G401 (cell line): ENCODE measurements at places on chromosomes 5 and 9. TPM values are rescaled to one million over a fixed set of nuclear protein-coding genes. Genes with fewer than 3 reads are reported as not detected.

GRCh38 chr9:13209498-13209897 lies 70.0 kb downstream of the MPDZ start:
- no peak for DNase-seq

GRCh38 chr5:142016556-142016955 lies 3.7 kb upstream of the GNPDA1 start:
- DNase-seq, result no peak

- no peak for DNase-seq
Observed at GRCh38 chr5:149831492-149831891, 101.4 kb downstream of the PPARGC1B start.

DNA sequence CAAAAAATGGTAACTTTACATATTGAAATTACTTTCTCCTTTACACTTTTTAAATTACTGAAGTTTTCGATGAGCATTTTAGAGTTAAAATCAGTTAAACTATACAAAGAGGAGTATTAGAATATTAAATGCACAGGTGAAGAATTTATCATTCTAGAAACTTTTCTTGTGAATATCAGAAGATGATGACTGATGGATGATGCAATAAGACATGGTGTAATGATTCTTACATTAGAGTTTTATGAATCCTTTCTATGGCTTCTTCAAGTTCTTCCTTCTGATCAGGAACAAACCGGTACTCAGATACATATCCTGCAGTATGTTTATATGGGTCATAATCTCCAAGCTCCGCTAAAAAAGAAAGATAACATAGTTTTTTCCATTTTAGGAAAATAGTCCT lies 154.4 kb downstream of the EPB41L4A start:
- no peak for DNase-seq

DNA sequence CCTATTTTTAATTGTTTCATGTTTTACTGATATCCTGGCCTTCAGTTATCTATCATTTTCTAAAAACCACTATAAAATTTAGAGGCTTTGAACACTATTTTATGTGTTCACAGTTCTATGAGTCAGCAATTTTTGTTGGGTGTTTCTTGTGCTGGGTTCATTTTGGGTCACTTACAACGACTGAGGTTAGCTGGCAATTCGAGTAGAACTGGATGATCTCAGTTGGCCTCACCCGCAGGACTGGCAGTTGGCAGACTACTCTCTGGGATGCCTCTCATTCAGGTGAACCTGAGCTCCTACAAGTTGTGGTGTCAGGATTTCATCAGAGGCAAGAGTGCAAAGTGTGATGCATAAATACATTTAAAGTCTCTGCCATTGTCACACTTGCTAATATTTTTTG lies 151.0 kb upstream of the PAPPA start:
- DNase-seq, result no peak

GRCh38 chr9:27426511-27427271 lies 97.4 kb upstream of the IFNK start:
- peak; percentile 69 for DNase-seq

GRCh38 chr9:113536483-113537228 lies 73.1 kb downstream of the RGS3 start:
- no peak for DNase-seq

DNA sequence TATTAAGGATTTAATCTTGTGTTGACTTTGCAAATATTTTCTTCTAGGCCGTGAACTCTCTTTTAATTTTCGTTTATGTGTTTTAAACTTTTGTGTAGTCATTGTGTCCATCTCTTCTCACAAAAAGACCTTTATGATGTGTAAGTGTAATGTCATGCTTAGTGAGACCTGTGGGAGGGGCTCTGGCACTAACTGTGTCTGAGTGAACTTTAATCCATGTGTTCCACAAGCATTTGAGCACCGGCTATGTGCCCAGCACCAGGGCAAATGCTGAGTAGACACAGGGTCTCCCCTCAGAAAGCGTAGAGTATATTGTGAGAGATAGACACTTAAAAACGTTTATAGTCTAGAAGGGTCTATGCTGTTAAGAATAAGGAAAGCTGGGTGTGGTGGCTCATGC lies 272.6 kb upstream of the TUT7 start:
- no peak for DNase-seq

GRCh38 chr5:172724242-172725183 lies 46.5 kb downstream of the DUSP1 start:
- DNase-seq, result no peak

GRCh38 chr5:139393497-139394122 lies 1.3 kb downstream of the PROB1 start:
- DNase-seq, result no peak

DNA sequence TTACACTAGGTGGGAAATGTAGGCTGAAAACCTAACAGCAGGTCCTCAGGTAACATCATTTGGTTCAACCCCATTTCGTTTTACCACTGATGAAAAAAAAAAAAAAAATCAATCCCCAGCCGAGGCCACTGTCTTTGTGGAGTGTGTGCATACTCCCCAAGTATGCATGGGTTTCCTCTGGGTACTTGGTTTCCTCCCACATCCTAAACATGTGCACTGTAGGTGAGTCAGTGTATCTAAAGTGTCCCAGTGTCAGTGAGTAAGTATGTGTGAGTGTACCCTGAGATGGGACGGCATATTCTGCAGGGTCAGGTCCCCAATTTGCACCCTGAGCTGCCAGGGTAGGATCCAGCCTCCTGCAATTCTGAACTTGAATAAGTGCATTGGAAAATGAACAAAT lies 966.5 kb upstream of the DMAC1 start:
- no peak for DNase-seq

DNA sequence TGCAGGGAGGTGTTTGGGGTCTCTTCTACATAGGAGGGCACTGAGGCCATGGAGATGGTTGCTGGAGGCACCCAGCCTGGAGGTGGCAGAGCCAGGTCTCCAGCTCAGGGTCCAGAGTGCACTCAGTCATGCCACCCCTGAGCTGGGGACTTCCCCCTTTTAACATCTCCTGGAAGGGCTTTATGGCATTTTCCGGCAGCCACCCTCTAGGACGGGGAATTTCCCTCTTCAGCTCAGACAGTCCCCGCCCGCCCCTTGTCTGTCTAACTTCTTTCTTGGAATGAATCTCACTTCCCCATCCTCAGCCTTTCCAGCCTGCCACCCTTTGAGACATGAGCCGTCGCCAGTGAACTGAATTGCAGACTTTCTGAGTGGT lies 49.9 kb downstream of the COL15A1 start:
- DNase-seq, result no peak

DNA sequence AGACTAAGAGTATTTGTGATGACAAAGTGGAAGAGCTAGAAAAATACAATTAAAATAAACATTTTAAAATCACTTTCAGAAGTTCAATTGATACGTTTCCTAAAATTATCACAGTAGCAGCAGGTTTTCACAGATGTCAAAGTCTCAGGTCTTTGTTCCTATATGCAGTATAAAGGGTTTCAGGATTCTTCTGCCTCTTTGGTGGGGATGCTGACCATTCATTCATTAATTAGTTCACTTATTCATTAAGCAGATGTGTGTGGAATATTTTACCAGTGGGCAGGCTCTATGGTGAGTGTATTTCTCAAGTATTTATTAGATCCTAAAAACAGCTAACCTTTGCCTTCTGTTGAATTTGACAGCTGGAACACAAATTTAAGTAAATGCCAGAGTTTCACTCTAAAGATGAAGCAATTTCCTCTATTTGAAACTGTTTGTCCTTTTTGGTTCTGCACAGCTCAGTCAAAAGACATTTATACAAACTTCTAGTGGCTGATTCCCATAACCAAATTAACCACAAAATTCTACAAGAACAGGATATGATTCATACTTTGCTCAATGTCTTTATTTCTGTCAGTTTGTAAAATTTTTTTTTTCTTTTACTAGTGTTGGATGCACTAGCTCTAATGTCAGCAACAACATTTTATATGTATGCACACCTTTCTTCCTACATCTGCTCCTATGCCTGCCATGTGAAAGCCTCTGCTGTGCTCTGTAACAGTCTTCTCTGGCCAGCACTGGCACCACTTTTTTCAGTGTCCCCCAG lies 75.9 kb upstream of the PRR16 start:
- no peak for DNase-seq

DNA sequence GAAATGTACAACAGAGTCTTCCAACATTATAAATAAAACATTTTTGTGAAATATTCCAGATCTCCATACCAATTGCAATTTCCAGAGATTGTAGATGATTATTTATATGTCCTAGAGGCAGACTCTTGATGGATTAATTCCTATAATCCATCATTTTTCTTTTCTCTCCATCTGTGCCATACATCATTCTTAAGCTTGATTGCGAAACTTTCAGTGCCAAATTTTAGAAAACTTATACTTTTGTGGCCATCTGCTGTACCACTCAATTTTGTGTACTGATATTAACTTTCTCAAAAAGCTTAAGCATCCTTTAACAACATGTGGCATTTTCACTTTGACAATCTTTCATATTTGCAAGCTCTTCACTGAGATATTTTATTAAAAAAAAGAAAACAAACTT lies 446.9 kb downstream of the SEMA5A start:
- DNase-seq, result no peak

FCN2 gene
- total RNA-seq, result not detected in 2 replicates

ANKRD18A gene
- total RNA-seq, result 1.5 and 1.6 TPM in 2 replicates

MRPS27 gene
- 155 and 193 TPM in 2 replicates for total RNA-seq

GABRA1 gene
- not detected in 2 replicates for total RNA-seq

SMIM33 gene
- not detected in 2 replicates for total RNA-seq

PCDHGB2 gene
- total RNA-seq, result 0.18 TPM in 1 of 2 replicates, not detected in the other
